ENCODE measurements at places on chromosomes 7 and 10.

DNA sequence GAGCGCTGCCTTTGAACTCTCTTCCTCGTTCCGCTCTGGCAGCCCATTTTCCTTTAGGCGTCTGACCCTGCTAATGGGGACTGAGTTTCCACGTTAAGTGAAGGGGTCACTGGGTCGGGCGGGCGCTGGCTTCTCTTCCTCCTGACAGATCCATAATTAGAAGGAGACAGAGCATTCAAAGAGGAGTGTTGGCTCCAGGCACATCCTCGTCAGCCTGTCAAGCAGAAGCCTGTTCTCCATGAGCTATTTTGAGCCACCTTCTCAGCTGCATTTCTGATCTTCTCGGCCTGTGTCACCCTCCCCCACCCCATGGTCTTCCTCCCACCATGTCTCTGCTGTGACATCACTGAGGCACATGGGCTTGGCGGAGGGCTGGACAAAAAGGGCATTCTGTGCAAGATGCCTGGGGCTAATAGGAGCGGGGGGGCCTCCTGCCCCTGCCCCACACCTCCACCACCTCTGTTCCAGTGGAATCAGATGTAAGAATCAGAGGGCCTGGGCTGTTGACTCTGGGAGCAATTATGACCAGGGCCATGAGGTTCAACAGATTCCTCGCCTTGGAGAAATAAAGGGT is 248.1 kb downstream of the PLXNA4 start:
- no peak for DNase-seq

DNA sequence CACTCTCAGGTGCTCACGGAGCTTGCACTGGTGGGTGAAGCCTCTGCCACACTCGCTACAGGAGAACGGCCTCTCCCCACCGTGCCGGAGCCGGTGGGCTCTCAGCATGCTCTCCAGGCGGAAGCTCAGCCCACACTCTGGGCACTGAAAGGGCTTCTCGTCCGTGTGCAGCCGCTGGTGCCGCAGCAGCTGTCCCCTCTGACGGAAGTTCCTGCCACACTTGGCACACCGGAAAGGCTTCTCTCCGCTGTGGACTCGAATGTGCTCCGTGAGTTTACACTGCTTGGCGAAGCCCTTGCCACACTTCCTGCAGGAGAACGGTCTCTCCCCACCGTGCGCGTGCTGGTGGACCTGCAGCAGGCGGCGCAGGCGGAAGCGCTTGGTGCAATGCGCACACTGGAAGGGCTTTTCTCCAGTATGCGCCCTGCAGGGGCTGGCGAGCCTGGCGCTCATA is 19.3 kb downstream of the ZNF786 start:
- DNase-seq, result peak; percentile 9

GRCh38 chr10:77328272-77328816 is 309.3 kb downstream of the KCNMA1 start:
- DNase-seq, result peak; percentile 22

DNA sequence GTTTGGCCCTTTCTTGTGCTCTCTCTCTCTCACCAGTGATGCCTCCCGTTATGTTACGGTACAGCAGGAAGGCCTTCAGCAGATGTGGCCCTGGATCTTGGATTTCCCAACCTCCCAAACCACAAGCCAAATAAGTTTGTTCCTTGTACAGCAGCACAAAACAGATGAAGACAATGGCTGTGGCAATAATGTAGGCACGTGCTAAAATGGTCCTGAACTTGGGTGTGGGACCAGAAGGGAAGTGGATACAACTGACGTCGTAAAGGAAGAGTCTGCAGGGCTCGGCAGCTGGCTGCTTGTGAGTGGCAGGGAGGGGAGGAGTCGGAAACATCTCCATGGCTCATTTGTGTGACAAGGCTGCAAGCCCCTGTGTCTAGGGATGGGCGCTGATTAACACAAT is 26.8 kb downstream of the PROSER2 start:
- peak; percentile 91 for DNase-seq

GRCh38 chr7:2289111-2289586 is 25.1 kb downstream of the SNX8 start:
- no peak for DNase-seq

- DNase-seq, result no peak
These were observed 306.0 kb upstream of the SHH start for GRCh38 chr7:156118248-156118645.

DNA sequence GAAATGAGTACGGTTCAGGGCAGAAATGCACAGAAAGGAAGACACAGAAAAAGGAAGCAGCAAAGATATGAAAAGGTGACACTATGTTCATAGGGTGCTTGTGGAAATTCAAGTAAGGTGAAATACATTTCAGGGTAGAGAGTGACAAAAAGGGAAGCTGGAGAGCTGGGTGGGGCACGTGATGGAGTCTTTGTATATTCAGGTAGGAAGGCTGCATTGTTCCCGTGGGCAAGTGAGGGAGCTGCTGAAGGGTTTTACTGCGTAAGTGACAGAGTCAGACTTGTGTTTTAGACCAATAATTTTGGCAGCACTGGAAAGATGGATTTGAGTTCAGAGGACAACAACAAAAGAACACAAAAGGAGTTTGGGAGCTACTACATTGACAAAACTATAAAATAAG is 35.3 kb upstream of the ANK3 start:
- DNase-seq, result no peak

- no peak for DNase-seq
These were observed 322.8 kb downstream of the POM121L12 start for GRCh38 chr7:53358269-53358668.

- DNase-seq, result no peak
These were observed 88.9 kb upstream of the GTF2I start for GRCh38 chr7:74568658-74569057.

GRCh38 chr10:100653957-100654781 is 91.2 kb upstream of the PAX2 start:
- no peak for DNase-seq

GRCh38 chr10:86944907-86945306 is 12.5 kb downstream of the MMRN2 start:
- no peak for DNase-seq

DNA sequence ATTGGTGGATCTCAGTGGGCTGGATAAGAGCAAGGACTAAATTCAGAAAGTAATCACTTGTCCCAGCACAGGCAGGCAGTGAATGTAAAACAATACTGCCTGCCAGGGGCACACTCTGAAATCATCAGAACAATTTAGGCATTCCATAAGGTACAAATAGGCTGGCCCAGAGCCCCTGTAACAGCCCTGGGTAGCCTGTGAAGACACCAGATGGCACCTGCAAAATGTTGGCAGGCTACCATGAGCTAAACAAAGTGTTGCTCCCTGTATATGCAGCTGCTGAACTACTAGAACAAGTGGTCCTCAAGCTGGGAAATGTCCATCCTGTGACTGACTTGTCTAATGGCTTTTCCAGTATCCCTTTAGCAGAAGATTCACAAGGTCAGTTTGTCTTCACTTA is 3.0 kb upstream of the PRSS37 start:
- DNase-seq, result no peak

GRCh38 chr7:115693779-115694178 is 336.8 kb downstream of the TFEC start:
- no peak for DNase-seq

GRCh38 chr10:101478956-101479355 is 109.1 kb downstream of the POLL start:
- DNase-seq, result no peak

- peak; percentile 67 for DNase-seq
These were observed 62.5 kb downstream of the DAGLB start for GRCh38 chr7:6385110-6385781.

DNA sequence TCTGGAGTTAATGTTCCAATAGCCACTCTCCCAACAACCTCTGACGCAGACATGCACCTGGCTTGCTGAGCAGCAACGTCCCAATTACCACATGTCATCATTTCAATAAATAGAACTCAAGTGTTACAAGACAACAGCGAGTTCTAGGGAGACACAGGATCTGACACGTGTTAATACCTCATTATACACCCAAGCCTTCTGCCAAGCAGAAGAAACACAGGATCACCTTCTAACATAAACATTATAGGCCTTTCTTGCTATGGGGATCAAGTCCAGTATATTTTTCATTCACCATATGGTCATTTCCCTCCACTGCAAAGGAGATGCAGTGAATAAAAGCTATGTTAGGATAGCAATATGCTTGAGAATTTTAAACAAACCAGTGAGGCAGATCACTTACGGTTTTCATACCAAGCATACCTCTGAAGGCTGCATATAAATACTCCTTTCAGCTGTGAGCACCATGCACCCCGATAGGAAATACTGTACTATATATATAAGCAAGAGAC is 74.2 kb downstream of the JAZF1 start:
- no peak for DNase-seq

DNA sequence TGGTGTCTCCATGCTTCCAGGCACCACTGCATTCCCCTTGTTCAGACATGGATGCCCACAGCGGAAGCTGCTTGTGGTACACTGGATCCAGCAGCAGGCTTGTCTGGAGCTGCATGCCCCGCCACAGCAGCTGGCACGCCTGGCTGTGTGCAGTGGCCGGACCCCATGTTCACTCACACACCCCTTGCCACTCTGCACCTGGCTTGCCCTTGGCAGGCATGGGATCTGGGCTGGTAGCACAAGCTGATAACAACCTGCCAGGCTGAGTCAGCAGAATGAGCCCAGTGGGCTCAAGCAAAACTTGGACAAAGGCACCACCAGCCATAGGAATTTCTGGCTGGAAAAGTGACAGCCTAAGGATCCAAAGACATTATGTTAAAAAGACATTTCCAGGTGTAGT is 91.8 kb upstream of the TMEM168 start:
- no peak for DNase-seq

DNA sequence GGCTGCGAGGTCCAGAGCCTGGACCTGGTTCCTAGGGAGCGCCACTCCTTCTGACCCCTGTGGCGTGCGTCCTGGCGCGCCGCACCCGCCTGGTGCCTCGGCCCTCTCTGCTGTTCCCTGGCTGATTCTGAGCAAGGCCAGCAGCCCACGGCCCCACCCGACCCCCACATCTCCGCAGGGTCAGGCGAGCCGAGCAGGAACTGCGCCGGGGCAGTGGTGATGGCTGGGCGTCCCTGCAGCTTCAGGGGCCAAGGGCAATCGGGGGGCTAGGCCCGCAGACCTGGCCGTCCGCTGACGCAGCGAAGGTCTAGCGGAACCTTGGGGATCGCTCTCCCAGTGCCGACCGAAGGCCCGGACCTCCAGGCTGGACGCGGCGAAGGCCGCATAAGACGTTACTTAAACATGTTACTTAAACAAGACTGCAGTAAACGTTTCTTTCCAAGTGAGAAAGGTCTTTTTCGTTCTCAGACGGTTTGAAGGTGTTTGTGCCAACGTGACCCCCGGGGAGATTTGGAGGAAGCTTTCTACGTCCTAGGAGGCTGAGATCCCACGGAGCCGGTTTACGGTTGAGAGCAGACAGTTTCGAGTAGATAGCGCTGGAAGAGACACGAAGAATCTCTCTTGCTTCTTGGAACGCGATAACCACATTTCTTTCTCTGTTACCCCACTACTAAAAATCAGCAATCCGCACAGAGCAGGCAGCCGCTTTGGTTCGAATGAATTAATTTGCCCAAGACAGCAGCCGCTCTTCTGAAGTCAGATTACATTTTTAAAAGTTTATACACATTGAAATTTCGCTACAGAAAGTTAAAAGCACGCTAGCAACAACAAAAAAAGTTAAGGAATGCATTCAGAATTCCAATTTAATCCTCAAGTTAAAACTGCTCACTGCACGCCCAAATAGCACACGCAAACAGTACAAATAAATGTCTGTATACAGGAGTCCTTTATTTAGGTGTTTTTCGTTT is 4.9 kb upstream of the NKX2-3 start:
- DNase-seq, result no peak

DNA sequence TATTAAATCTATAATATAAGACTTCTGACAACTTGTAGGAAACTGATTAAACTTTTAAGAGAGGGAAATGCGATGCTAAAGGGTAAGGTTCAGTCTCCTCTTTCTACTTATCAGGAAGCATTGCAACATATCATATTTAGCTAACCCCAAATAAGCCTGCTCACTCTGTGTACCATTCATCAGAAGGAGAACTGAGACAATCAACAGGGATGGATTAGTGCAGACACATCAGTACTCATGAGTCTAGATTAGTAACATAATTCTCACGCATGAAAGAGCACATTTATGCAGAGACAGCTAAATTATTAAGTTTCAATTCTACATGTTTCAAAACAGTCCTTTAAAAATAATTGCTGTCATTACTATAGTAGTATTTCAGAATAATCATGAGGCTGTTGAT is 354.2 kb upstream of the ZWINT start:
- DNase-seq, result no peak

DNA sequence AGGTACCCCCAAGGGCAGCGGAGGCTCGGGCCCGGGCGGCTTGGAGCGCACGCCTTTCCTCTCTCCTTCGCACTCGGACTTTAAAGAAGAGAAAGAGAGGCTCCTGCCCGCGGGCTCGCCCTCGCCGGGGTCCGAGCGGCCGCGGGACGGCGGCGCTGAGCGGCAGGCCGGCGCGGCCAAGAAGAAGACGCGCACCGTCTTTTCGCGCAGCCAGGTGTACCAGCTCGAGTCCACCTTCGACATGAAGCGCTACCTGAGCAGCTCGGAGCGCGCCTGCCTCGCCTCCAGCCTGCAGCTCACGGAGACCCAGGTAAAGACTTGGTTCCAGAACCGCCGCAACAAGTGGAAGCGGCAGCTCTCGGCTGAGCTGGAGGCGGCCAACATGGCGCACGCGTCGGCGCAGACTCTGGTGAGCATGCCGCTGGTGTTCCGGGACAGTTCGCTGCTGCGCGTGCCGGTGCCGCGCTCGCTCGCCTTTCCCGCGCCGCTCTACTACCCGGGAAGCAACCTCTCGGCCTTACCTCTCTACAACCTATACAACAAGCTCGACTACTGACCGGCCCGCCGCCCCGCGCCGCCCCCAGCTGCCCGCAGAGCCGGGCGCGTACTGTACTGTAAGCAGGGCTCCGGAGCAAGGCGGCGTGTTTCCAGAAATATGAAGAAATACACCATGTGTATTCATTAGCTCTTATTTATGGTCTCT is 1.8 kb downstream of the HMX2 start:
- peak; percentile 53 for DNase-seq
